ENCODE measurements at places on chromosomes 6 and 20. TPM values are rescaled to one million over a fixed set of nuclear protein-coding genes. Genes with fewer than 3 reads are reported as not detected.

GRCh38 chr20:652615-653109 lies 338 bp downstream of the SRXN1 start:
- no peak for DNase-seq

Gene FNDC1
- 11.4 TPM for polyA plus RNA-seq

Gene MLN
- polyA plus RNA-seq, result 1.0 TPM

DNA sequence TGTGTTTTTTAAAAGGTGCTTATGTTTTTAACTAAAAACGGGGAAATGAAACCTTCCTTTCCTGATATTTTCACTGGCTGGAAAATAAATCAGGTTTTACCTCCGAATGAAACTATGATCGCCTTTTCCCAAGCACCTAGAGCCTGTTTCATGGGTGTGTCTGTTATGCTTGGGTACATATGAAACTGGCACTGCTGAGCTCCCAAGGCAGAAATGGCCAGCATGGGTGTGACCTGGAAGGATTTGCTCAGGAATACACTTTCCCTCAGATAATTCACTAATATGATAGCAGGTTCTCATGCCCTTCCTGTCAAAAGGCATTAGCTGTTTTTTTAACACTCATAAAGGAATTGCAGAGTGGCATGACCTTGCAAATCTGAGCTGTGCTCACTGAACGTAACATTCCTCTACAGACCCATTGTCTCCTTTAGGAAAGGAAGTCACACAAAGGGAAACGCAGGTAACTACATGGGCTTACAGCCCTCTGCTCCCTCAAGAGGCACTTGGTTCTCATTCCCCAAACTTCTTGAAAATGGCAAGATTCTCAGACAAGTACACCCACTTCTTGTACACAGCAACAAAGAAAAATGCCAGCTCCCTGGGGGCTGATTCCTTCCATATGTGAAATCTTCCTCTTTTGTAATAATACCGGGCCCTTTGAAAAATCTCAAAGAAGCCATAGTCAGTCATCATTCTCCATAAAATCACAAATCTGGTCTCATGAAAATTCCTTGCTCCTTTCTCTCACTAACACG lies 72.7 kb downstream of the METTL24 start:
- DNase-seq, result no peak

Gene KCNQ2
- 5.0 TPM for polyA plus RNA-seq

Gene ARMC12
- polyA plus RNA-seq, result 1.1 TPM

DNA sequence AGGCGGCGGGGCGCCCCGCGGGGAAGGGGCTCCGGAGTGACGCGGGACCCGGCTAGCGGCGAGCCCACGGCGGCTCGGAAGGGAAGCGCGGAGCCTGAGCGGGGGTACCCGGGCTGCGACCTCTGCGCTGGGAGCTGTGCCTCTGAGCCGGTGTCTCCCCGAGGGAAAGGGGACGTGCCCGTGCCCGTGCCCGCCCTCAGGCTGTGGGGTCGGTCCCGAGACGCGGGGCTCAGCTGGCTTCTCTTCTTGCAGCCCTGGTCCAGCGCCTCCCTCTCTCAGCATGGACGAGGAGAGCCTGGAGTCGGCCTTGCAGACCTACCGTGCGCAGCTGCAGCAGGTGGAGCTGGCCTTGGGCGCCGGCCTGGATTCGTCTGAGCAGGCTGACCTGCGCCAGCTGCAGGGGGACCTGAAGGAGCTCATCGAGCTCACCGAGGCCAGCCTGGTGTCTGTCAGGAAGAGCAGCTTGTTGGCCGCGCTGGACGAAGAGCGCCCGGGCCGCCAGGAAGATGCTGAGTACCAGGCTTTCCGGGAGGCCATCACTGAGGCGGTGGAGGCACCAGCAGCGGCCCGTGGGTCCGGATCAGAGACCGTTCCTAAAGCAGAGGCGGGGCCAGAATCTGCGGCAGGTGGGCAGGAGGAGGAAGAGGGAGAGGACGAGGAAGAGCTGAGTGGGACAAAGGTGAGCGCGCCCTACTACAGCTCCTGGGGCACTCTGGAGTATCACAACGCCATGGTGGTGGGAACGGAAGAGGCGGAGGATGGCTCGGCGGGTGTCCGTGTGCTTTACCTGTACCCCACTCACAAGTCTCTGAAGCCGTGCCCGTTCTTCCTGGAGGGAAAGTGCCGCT lies 686 bp downstream of the ZGPAT start:
- no peak for DNase-seq

DNA sequence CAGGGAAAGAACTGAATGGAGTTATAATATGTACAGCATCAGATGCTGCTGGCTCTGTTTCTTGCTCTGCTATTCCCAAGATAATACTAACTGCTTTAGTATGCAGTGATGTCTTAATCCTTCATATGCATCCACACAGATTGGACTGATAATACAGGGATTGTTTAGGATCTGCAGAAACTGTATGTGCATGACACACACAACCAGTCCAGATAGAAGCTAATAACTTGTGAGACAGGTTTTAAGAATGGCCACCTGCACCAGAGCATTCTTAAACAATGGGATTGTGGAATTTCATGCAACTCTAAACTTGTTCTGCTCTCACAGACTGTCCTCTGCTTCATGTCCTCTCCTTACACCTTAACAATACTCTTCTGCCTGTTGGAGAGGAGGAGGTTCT lies 90.9 kb downstream of the SPTLC3 start:
- DNase-seq, result no peak

DNA sequence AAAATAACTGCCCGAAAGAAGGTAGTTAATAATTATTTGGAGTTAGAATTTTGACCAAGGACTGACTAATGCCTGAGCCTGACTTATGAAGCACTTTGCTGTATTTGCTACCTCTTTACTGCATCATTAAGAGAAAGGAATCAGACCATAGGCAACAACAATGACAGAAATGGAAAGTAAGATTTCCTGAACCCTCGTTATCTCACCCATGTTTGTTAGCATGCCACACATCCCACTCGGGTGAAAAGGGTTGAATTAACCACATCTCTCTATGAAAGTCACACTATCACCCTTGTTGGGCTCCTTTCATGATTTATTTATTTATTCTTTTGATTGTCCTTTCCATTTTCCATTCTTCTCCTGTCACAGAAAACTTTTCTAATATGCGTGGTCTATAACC lies 59.6 kb downstream of the OLIG3 start:
- DNase-seq, result no peak

GRCh38 chr6:111803371-111803770 lies 69.9 kb downstream of the FYN start:
- DNase-seq, result no peak

GRCh38 chr6:140816681-140817080 lies 1316.0 kb upstream of the GJE1 start:
- DNase-seq, result no peak

DNA sequence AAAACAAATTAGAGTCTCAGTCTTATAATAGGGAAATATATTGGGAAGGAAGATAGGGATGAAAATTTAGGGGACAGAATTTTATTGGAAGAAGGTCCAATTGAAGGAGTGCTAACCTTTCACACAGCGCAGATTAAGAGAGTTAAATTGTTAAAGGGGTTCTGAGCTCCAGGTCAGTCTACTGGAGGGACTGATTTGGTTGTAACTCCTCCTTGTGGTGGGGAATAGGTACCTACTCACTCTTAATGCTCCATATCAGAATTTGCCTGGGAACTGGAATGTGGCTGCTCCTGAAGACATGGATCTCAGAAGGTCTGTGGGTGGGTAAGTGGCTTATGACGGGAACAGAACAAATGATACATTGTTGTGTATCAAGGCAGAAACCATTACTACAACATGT lies 143.5 kb downstream of the FLRT3 start:
- no peak for DNase-seq

DNA sequence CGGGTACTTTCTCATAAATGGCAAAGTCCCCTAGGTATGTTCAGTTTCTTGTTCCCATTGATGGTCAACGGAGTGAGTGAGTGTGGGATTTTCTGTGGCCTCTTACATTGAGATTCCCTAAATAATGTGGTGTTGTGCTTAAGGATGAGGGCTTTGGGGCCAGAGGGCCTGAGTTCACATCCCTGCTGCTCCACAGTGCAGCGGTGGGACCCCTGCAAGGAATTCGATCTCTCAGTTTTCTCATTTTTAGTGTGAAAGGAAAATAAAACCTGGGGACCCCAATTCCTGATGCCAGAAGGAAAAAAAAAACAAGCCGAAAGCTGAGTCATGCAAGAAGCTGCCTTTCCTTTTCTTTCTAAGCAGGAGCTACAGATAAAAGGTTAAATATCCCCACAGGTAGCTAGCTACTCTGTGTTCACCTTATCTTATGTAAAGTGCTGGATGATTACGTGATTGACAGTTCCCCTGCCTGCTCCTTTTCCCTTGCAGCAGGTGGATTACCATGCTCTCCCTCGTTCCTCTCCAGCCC lies 120.2 kb upstream of the CLDN20 start:
- no peak for DNase-seq

DNA sequence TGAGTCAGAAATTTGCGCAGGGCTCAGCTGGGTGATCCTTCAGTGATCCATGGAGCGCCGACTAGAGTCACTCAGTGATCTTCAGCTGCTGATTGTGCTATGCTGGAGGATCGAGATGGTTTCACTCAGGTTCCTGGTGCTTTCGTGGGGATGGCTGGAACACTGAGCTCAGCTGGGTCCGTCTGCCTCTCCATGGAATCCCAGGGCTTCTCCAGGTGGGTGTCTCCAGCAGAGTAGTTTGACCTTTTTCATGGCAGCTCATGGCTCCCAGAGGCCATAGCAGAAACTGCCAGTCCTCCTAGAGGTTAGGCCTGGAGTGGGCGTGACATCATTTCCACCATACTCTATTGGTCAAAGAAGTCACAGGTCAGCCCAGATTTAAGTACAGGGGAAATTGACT lies 88.8 kb upstream of the SIRPA start:
- no peak for DNase-seq

- DNase-seq, result no peak
Observed at GRCh38 chr6:123745895-123746294, 57.8 kb upstream of the NKAIN2 start.

Gene CCNC
- polyA plus RNA-seq, result 91.1 TPM

DNA sequence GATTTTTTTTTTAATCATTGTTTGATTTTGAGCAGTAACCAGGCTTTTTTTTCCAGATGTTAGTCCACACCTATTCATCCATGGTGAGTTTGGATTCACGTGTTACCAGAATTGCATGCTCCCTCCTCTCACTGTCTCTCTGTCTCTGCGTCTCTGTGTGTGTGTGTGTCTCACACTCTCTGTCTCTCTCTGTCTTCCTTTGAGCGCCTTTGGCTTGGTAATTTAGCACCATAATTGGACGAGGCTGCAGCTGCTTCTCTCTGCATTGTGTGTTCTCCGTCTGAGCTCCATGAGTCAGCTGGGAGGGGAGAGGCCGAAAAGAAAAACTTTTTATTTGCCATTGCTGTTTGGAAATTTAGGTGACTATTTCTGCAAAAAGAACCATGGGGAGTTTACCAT lies 3.4 kb downstream of the TFAP2B start:
- no peak for DNase-seq

GRCh38 chr6:22102671-22103070 lies 194.2 kb downstream of the PRL start:
- no peak for DNase-seq

GRCh38 chr6:114049367-114049966 lies 78.5 kb upstream of the HDAC2 start:
- no peak for DNase-seq

Gene SIRPB2
- 0.75 TPM for polyA plus RNA-seq

- DNase-seq, result no peak
Observed at GRCh38 chr20:10943686-10944265, 270.0 kb upstream of the JAG1 start.

Gene NKX2-4
- not detected for polyA plus RNA-seq

DNA sequence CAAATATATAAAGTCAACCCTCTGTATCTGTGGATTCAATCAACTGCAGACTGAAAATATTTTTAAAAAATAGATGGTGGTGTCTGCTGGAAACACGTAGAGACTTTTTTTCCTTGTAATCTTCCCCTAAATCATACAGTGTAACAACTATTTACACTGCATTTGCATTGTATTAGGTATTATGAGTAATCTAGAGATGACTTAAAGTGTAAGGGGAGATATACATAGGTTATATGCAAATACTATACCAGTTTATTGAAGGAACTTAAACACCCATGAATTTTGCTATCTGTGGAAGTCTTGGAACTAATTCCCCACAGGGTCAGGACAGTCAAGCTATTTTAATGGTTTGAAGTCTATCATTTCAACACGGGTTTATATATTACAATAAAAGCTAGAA lies 10.2 kb downstream of the HDAC2 start:
- DNase-seq, result no peak

DNA sequence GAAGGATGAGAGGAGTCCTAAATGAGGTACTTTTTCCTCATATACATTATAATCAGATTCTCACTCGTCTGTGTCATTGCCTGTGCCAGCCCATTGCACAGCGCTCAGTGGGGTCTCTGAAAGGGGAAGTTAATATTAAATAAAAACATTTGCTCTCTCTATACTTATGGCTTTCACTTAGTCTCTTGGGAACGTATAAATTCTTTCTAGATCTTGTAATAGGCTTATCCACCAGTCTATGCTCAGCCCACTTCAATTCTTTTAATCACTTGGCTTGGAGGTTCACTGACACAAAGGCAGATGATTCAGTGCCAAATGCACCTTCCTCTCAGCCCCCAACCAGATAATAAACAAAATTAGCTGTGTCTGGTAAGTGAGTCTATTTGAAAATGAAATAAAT lies 164.3 kb upstream of the OGFRL1 start:
- no peak for DNase-seq

- DNase-seq, result no peak
Observed at GRCh38 chr6:45607798-45608197, 230.1 kb upstream of the SUPT3H start.

Gene NNAT
- 99.8 TPM for polyA plus RNA-seq

Gene ARMH2
- not detected for polyA plus RNA-seq

GRCh38 chr6:136952714-136953260 lies 30.7 kb downstream of the SLC35D3 start:
- no peak for DNase-seq

- DNase-seq, result no peak
Observed at GRCh38 chr6:54706391-54706790, 140.2 kb upstream of the FAM83B start.

- DNase-seq, result peak; percentile 43
Observed at GRCh38 chr6:17450832-17451231, 57.4 kb downstream of the CAP2 start.

Gene BAK1
- polyA plus RNA-seq, result 24.8 TPM

Gene OR2J3
- polyA plus RNA-seq, result not detected

- no peak for DNase-seq
Observed at GRCh38 chr20:56173438-56173837, 75.1 kb upstream of the MC3R start.

- no peak for DNase-seq
Observed at GRCh38 chr20:7897781-7898364, 42.4 kb downstream of the HAO1 start.

DNA sequence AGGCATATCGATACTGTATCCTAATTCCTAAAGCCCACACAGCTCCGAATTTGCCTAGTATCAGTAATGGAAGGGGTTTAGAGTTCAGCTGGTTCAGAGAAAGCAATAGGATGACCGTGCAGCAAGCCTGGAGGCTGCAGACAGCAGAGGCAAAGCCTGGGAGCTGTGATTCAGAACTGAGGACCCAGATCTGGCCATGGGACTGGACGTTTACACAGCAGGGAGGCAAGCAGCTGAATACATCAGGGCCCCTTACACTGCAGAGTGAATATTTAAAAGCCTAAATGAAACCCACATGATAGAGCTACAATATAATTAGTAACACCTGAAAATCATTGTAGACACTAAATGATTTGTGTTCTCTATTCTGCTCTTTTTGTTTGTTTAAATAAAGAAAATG lies 38.0 kb downstream of the ELOVL2 start:
- DNase-seq, result no peak

GRCh38 chr6:73074175-73074574 lies 151.1 kb downstream of the KHDC1L start:
- DNase-seq, result no peak

GRCh38 chr6:16238963-16239797 lies 793 bp downstream of the GMPR start:
- DNase-seq, result no peak

Gene ERMARD
- 53.7 TPM for polyA plus RNA-seq

- DNase-seq, result no peak
Observed at GRCh38 chr20:34058831-34059230, 53.2 kb downstream of the EIF2S2 start.
